Tibial nerve (tissue), 4 donors: ENCODE measurements at places on chromosomes 1 and 21.

GRCh38 chr1:37317870-37318467, 156.4 kb upstream of the ZC3H12A start:
- no peak for DNase-seq

- no peak for DNase-seq
Measured at GRCh38 chr1:204043680-204044079, 29.2 kb upstream of the SOX13 start.

DNA sequence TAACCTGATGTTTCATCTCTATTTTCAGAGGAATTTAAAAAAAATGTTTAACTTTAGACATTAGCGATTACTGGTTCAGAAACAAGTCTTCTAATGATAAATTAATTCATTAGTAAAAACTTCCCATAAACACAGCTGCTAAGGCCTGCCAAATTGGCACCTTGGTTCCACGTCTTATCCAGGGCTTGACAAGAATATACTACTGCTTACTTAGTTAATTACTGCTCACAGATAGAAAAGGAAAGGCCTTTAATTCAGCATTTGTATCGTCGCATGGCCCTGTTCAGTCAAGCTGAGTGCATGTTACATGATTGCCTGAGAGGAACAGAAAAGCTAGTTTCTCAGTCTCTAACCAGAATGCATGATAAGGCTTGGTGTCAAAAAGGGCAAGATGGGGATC, 84.6 kb downstream of the ADGRL2 start:
- no peak for DNase-seq

DNA sequence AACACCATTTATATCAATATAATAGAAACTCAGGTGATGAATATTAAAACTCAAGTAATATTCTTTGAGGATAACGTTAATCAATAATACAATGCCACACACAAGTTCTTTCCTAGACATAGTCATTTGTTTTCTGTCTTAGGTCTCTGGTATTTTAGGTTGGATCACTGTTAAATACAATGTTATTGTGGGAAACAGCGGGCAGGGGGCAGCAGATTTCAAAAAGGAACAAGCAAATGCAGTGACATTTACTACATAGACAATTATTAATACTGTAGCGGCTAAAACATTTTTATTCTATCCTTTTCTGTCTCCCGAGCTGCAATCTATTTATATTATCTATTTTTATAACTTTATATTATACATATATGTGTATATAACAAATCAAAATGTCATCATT, 186.4 kb upstream of the ZNHIT6 start:
- peak; percentile 41 for DNase-seq

DNA sequence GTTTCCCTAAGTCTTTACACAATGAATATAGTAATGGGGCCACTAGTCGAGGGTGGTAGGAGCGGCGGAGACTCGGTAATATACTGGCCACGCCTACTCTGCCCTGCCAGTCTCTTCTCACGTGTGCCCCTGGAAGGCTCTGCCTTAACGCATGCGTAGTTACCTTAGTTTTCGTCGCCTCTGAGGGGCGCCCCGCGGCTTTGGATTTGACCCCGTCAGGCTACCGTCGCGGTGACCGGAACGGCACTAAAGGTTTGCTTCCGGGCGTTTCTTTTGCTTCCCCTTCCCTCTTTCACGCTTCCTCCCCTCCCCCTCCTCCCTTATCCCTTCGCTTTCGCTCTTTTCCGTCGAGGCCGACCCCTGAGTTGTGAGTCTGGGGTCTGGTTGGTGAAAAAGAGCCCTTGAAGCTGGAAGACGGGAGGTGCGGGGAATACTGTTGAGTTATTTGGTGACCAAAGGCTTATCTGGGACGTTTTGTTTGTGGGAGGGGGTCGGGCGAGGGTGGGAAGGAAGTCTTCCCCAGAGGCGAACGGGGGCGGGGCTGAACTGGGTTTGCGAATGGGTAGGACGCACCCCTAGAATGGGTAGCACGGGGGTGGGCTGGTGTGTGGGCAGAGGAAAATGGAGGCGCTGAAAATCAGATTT, at the start of gene SETDB1:
Gene SETDB1 (plus strand): TSS at position 267 of the 645 bp plus-strand sequence. CDS start 1,352 bp downstream, outside the sequence.
- peak; percentile 86 for DNase-seq

GRCh38 chr1:9654051-9654833, 2.7 kb downstream of the PIK3CD start:
- DNase-seq, result no peak

DNA sequence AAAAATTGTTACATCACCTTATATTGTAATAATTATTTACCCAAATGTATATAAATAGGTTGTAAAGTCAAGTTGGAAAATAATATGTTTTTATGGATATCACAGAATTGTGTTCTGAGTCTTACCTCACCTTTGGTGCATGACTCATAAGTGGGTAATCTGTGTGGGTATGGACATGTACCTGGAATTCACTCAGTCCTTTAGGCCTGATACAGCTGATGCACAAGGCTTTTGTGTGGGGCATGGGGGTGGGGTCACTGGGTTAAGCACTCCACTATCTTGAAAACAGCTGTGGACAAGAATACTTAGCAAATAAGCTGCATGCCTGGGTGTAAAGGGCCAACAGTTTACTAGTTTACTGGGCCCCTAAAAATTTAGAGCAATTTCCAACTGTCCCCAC, 34.4 kb downstream of the INKA2 start:
- no peak for DNase-seq

GRCh38 chr1:58545591-58546519, 671 bp downstream of the OMA1 start:
- peak; percentile 66 for DNase-seq

DNA sequence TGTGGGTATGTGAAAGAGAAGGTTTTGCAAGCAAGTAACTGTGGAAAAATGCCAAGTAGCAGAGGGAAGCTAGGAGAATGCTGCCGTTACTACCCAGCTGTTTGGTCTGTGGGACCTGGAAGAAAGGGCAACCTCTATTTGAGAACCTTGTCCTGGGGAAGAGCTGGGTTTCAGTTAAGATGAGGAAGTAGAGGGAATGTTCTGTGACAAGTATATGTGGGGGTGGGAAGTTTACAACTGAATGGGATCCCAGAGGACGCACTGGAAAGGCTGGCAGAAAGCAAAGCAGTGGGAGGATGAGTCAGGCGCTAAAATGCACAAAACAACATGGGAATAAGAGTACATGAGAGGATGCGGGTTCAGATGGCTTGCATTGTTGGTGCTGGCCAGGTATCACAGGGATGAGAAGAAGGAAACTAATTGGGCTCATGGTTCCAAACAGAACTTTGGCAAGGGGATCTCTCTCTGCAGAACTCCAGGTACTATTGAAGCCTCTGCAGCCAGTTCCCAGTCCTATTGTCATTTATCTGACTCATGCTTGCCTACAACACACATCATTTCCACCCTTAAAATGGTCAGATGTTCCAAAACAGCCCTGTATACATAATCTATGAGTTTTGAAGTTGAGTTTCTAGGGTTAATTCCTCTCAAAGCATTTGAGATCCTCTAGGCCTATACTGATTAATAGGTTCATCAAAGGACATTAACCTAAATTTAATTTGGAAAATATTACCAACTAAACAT, 88.5 kb upstream of the VAV3 start:
- no peak for DNase-seq
